ENCODE measurements at places on chromosomes 2 and 18.
A peak's percentile ranks its signal among the peaks of the same experiment; 100 is the strongest.

DNA sequence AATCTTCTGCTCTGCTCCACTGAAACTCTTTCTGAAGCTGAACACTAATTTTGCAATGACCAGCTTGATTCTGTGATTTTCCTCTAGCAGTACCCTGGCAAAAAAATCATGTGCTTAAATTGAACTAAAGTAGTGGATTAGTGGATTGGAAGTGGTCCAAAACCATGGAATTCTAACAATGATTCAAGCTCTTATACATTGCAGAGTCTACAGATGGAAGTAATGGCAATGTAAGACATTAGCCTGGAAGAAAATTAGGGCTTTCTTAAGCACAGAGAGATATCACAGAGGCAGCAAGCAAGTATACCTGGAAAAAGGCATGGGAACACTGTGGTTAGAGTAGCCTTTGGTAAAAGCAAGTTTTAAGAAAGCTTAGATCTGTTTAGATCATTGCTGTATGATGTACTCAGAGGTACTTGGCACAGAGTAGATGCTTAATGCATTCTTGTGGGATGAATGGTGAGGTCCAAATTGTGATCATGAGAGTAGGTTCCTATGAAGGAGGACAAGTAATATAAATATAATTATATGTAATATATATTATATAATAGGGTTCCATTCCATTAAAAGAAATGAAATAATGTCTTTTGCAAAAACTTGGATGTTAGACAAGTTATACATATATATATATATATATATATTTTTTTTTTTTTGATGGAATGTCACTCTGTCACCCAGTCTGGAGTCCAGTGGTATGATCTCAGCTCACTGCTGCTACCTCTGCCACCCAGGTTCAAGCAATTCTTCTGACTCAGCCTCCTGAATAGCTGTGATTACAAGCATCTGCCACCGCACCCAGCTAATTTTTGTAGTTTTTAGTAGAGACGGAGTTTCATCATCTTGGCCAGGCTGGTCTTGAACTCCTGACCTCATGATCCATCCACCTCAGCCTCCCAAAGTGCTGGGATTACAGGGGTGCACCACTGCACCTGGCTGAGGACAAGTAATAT, 172.2 kb upstream of the SCN7A start:
- DNase-seq = no peak

GRCh38 chr2:37705191-37705590, 33.7 kb upstream of the CDC42EP3 start:
- no peak for DNase-seq

- no peak for DNase-seq
Observed at GRCh38 chr2:62038975-62039771, 133.7 kb downstream of the COMMD1 start.

DNA sequence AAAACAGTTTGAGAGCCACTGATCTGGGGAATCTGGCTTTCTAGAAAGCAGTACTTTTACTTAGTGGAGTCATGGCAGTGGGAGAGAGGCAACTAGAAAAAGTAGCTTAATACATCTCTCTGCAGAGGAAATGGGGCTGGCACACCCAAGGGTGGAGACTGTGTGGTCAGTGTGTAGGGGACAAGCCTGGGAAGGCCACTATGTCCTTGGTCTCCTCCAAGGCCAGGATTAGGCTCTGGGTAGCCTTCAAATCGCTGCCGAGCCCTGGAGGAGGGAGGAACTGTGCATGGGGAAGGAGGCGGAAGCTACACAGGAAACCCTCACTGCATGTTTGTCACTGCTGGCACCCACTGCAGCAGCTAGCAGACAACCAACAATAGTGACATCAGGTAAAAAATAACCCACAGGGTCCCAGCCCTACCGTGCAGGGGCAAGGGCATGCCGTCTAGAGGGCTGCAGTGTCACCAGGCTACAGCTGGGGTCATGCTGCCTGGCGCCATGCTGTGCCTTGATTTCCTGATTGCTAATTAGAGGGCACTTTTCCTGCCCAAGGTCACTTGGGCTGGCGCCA, 34.8 kb downstream of the LBH start:
- DNase-seq = no peak

GRCh38 chr2:69701100-69701945, 40.6 kb upstream of the ANXA4 start:
- no peak for DNase-seq

GRCh38 chr18:64100116-64100922, 48.6 kb downstream of the LINC00305 start:
- no peak for DNase-seq

DNA sequence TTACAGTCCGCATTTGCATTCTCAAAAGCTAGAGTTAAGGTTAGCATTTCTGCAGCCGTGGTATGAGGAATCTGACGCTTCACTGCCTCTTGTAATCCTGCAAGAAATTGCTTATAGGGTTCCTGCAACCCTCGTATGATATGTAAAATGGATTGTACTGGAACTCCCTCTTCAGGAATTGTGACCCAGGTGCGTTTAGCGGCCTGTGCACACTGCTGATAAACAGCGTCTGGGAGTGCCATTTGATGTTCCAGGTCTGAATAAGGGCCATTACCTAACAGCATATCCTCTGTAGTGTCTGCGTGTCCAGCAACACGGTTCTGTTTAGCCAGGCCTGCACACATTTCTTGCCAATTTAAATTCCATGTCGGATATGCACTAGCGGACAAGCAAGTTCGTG, 42.5 kb downstream of the CXCR4 start:
- no peak for DNase-seq

- DNase-seq = peak; percentile 18
Observed at GRCh38 chr2:49753344-49753985, 599.1 kb upstream of the FSHR start.

DNA sequence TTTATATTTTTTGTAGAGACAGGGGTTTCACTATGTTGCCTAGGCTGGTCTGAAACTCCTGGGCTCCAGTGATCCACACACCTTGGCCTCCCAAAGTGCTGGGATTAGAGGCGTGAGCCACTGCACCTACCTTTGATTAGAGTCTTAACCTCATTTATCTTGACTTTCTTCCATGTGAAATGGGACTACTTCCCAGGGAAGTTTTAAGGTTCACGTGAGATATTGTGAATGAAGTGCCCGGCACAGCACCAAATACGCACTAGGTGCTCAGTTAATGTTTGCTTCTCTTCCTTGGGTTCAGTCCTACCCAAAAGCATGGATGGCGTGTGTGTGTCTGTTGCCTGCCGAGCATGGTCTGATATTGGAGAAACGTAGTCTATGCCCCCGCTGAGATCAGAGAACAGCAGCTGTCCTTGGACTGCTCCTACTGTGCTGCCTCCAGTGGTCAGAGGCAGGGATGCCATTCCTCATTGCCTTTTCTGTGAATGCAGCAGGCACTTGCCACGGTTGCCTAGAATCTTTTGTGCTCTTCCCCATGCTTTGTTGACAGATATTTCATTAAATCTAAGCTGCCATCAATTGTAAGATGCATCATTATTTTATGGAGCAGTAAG, 12.3 kb upstream of the TFCP2L1 start:
- DNase-seq = peak; percentile 59

- no peak for DNase-seq
Observed at GRCh38 chr2:229501051-229501794, 213.1 kb downstream of the DNER start.
